ENCODE measurements at places on chromosomes 1 and 21.

GRCh38 chr1:64575881-64576676, 106.2 kb downstream of the CACHD1 start:
- no peak for DNase-seq

DNA sequence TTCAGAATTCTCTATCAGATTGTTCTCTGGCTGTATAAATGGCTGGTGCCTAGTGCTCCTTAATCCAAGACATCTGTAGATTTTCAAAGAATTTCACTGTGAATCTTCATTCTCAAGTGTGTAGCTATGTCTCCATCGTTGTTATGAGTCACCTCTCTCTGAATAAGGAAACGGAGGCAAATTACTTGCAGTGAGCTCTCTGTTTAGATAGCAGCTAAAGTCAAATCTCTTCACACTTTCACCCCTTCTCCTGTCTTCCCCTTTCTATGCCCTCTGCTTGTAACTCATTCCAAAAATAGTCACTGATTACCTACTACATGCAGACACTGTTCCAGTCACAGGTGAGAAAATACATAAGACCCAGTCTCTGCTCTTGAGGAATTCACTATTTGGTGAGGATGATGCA, 39.7 kb downstream of the CHML start:
- DNase-seq, result no peak

GRCh38 chr1:74426208-74426937, 86.0 kb downstream of the LRRC53 start:
- no peak for DNase-seq

DNA sequence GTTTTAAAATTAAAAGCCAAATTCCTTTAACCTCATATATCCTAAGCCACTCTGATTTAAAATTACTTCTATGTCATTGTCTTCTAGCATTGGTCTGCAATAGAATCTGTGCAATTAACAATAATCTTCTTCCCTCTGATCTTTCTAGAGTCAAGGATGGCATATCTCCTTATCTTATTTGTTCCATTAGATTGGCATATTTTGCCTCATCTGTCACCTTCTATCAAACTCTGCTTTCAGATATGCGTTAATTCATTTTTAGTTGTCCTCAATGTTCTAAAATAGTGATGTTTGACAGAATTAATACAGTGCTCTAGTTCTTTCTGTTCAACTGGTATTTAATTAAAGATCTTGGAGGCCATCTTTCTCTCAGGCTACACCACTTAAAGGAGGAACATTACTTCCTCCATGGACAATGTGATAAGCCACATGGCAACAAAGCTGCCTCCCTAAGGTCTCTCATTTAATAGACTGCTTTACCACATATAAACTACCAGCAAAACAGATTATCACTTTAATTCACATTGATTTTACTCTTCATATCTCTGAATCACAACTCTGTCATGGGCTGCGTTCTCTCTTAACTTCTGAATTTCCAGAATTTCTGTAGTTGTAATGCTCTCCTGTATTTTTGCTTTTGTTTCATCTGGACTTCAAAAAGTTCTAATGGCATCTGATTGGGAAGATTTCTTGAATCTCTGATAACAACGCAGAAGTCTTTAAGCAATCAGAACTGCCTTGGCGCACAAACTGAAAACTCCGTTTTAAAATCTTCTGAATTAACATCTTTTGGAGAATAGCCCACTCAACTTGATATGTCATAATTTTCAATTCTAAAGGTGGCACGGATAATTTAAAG, 2.8 kb downstream of the NRIP1 start:
- no peak for DNase-seq

GRCh38 chr1:2233468-2233867, 5.3 kb downstream of the SKI start:
- DNase-seq, result no peak

DNA sequence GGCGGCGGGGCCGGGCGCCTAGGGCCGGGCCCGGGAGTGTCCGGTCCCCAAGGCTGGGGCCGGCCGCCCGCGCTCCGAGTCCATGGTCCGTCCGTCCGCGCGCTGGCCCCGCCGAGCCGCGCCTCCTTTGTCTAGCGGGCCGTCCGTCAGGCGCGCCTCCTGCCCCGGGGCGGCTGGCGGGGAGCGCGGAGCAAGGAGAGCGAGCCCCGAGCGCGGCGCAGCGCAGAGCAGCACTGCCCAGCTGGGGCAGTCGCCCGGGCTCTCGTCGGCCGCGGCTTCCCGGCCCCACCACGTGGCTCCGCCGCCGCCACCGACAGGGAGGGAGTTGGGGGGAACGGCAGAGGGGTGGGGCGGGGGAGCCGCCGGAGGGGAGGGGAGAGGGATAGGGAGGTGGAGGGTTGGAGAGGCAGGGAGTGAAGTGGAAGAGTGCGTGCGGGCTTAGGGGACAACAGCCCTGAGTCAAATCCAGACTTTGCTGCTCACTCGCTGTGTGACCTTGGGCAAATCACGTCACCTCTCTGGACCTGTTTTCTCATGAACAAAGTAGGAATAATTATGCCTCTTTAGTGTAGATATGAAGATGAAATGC, at the start of gene NKAIN1:
Gene NKAIN1, minus strand, starts transcription at position 235 of the 589 bp plus-strand sequence. CDS start 340 bp downstream, outside the sequence.
- DNase-seq, result no peak

- DNase-seq, result no peak
Observed at GRCh38 chr1:119729044-119729443, 17.3 kb downstream of the PHGDH start.

GRCh38 chr1:16165073-16165364, 9.2 kb upstream of the EPHA2 start:
- no peak for DNase-seq

- no peak for DNase-seq
Observed at GRCh38 chr1:6632588-6633514, 8.2 kb downstream of the THAP3 start.

DNA sequence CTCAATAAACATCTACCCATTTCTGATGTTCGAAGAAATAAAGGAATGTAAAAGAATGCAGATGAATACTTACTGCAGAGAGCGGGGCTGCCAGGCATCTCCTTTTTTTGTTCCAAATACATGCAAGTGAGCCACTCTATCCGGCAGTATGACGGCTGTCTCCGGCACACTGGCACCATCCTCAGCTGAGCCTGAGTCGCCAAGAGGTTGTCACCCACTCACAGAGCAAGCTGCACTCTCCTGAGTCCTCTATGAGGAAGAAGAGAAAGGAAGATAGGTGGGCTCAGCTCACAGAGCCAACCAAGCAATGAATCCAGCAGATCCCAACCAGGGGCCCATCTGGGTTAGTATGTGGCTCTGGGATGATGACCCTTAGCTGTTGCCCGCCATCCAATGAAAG, 65.3 kb downstream of the CD46 start:
- no peak for DNase-seq

DNA sequence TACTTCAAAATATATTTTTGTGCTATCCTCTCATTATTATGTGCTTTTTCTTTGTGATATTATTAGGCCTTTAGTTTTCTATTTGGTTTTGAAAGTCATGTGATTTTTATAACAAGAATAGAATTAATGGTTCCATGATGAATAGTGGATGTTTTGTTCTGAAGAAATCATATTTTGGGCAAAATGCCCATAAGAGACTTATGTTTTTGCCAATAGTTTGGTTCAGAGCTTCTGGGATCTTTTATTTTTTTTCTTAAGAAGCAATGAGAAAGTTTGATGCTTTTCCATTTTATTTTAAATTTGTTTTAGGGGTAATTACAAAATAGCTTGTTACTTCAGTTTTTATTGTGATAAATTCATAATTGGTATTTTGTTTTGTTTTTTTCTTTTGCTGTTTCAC, 49.8 kb downstream of the LYPLAL1 start:
- DNase-seq, result no peak

DNA sequence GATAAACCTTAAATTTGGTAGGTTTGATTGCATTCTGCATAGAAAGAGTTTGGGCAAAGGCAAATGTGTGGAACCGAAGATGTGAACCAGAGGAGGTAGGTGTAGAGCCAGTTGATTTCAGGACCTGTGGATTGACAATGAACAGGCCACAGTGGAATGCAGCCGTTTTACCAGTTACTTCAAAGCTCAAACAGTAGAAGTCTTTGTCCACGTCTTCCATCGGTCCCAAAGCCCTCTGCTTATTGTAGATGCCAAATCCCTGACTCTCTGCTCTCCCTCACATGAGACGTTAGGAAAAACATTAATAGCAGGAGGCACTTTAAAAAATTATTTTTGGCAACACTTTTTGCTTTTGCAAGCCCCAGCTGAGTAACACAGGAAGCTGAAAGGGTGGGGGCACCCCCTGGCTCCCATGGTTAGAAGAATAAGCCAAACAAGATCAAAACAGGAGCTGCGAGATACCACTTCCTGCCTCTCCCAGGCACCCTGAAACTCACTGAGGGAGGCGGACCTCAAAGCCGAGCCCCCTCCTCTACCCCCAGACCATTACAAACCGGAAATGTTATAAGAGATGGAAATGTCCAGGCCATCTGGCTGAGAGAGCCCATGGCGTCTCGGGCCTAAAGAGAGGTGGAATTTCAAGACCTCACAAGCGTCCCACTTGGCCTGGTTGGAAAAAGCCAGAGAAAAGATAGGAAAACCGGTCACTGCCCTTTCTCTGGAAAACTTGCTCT, 13.5 kb downstream of the TRAF3IP3 start:
- no peak for DNase-seq

GRCh38 chr1:151070474-151071276, at the start of gene GABPB2:
Gene GABPB2 (plus strand): TSS chr1:151070761. CDS start chr1:151088190, 17,429 bp downstream.
- peak; percentile 84 for DNase-seq

DNA sequence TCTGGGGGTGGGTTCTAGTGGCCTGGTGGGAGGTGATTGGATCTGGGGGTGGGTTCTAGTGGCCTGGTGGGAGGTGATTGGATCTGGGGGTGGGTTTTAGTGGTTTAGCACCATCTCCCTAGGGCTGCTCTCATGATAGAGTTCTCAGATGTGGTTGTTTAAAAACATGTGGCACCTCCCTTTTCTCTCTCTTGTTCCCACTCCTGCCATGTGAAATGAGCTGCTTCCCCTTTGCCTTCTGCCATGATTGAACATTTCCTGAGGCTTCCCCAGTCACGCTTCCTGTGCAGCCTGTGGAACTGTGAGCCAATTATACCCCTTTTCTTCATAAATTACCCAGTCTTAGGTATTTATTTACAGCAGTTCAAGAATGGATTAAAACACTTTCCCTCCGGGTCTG, 327.3 kb upstream of the AJAP1 start:
- DNase-seq, result no peak

DNA sequence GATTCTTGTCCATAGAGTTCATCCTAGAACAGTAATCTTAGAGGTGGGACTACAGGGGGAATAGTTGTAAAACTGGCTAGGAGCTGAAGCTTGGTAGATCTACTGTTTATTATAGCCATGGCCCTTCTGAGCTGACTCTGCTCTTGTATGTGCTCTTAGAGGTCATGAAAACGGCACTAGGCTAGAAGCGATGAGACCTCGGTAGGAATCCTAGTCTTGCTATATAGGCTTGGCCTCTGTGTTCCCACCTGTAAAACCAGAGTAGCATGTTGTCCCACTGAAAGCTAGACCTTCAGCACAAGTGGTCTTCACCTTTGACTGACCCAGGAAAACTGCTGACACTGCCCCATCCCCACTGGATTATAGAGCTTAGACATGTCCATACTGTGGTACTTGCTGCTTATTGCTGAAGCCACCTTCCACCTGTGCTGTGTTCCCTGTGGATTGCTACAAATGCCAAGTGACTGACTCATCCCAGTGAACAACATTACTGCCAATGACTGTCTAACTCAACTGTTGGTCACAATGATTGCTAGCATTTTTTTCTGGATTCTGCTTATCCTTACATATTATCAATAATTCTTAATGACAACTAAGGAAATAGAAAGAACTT, 23.0 kb upstream of the PIGC start:
- no peak for DNase-seq

- no peak for DNase-seq
Observed at GRCh38 chr1:9086045-9086444, 16.6 kb upstream of the SLC2A5 start.

GRCh38 chr1:167173516-167174184, 47.0 kb upstream of the POU2F1 start:
- no peak for DNase-seq

DNA sequence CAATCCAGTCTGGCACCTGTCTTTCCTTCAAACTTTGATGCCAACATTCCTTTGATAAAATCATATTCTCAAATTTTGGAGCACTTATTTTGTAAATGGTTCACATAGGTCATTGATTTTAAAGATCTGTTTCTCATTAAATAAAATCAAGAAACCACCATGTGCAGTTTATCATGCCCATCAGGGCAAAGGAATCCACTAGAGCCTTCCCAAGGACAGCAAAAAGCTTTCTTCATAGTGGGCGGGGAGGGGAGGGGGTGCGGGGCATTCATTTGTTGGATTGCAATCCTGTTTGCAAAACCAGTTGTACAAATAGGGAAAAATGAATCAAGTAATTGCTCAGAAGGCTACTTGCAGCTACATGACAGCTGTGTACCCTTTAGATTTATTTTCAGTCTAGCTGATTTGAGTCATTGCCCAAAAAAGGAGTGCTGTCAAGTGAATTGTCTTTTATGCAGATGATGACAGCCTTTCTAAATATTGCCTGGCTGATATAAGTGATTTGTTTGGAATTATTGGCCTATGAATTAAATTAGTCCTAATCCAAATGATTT, 23.0 kb downstream of the LRRC8B start:
- no peak for DNase-seq

DNA sequence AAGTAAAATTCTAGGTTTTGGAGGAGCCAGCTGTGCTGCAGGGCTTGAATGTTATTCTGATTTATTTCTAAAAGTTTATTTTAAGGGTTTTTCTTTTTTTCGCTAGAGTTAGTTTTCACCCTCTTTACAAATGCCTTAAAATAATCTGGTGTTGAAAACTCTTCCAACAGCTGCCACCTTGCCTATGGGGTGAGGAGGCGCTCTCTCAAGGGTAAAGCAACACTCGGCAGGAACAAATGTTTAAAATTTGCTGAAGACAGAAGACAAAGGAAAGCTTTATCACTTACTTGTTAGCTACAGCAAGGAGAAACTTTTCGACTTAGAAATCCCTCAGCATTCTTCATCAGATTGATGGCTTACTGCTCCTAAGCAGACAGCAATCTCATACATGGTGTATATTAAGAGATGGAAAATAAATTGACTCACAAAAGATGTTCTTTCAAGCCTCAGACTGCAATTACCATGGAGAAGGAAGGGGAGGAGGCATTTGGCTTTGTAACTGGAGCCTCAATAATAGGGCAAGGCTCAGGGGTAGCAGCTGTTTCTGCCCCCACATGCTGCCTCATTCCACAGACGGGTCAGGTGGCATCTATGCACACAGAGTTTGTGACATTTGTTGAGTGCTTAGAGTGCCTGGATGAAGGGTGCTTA, 79.8 kb upstream of the RALGPS2 start:
- no peak for DNase-seq
